ENCODE measurements at places on chromosomes 4 and X. TPM values are rescaled to one million over a fixed set of nuclear protein-coding genes. Genes with fewer than 3 reads are reported as not detected.

The NPY5R gene
- not detected for total RNA-seq

The SPINK2 gene
- not detected for total RNA-seq

The NPY2R gene
- not detected for total RNA-seq

- no peak for DNase-seq
These were observed 1.8 kb downstream of the RIPPLY1 start for GRCh38 chrX:106901341-106901740.

DNA sequence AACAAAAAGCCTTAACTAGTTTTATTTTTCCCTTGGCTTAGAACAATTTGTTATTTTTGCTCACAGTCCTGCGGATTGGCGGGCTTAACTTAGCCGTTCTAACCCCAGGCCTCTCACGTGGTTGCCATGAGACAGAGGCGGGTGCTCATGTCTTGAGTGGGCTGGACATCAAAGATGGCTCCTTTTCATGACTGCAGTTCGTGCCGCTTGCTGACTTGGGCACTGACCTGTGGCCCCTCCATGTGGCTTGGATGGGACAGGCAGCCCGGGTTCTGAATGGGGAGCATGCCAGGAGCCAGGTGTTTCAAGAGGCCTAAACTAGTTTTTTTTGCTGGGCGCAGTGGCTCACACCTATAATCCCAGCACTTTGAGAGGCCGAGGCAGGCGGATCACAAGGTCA, 40.7 kb downstream of the CDS1 start:
- DNase-seq = no peak

GRCh38 chrX:31929366-31929765, 857.5 kb upstream of the FTHL17 start:
- no peak for DNase-seq
